ENCODE measurements at places on chromosomes 4 and X. TPM values are rescaled to one million over a fixed set of nuclear protein-coding genes. Genes with fewer than 3 reads are reported as not detected.

Gene CTAG1A
- not detected for total RNA-seq

DNA sequence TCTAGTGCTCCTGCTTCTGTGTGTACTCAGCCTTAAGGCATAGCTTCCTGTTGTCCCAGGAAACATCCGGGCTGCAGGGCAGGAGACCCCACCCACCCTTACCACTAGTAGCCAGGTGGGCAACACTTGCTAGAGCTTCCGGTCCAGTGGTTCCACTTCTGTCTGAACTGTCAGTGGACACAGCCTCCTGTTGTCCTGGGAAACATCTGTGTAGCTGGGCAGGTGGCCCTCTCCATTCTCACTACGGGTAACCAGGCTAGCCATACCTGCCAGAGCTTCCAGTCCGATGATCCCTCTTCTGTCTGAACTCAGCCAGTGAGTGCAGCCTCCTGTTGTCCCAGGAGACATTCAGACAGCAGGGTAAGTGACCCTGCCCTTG lies 372.2 kb downstream of the INPP4B start:
- no peak for DNase-seq

- DNase-seq, result no peak
Observed at GRCh38 chrX:45485719-45486118, 285.0 kb upstream of the DIPK2B start.

DNA sequence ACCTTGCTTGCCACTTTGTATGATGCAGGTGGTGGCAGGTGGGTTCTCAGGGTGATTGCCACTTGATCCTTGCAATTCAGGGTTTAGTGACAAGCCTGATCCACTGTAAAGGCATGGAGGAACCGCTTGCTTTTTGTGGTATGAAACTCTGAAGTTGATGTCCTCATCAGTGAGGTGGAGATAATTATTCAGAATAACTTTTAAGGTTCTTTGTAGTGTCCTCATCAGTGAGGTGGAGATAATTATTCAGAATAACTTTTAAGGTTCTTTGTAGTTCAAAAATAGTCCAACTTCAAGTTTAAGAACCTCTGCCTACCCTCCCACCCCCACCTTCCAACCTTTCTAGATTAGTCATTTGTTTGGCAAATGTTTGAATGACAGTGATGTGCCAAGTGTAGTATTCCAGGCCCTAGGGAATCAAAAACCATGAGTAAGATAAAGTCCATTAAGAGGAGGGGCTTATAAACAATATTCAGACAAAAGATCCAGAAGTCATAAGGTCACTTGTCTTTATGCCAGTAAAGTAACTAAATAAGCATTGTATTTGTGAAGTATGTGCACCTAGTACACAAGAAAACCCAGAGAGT lies 51.2 kb downstream of the DCUN1D4 start:
- no peak for DNase-seq

Gene HMX1
- not detected for total RNA-seq

DNA sequence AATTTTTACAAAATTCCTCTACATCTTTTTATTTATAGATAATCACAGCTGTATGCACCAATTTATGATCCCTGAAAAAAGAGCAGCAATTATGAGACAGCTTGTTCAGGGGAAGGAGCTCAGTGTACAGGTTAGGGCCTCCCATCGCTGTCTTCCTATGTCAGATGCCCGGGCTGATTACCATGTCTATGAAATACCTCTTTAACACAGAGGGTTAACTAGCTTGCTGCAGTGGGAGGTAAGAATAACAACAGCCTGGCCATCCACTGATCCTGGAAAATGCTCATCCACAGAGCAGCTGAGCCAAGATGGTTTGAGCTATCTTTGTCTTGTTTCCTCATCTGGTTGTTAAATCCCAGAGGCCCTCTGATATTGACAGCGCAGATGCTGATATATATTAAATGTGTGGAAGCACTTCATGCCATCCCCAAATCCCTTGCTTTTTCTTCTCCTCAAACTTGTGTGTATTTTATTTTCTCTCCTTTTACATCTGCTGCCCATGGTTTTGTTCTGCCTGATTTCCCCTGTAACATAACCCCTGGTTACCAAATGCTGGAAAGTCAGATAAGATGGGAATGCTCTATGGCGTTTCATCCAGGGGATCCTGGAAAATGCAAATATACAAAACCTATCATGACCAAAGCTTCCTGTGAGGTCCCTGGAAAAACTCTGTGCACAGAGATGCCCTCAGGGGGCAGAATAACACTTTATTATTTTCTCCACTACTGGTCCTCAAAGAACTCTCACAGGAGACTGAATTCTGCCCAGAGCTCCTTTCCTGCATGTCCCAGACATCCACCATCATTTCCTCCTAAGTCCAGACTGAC lies 85.8 kb upstream of the PUDP start:
- DNase-seq, result no peak

Gene SCML1
- total RNA-seq, result 6.1 TPM

Gene GAGE12H
- not detected for total RNA-seq

Gene GLOD5
- not detected for total RNA-seq

DNA sequence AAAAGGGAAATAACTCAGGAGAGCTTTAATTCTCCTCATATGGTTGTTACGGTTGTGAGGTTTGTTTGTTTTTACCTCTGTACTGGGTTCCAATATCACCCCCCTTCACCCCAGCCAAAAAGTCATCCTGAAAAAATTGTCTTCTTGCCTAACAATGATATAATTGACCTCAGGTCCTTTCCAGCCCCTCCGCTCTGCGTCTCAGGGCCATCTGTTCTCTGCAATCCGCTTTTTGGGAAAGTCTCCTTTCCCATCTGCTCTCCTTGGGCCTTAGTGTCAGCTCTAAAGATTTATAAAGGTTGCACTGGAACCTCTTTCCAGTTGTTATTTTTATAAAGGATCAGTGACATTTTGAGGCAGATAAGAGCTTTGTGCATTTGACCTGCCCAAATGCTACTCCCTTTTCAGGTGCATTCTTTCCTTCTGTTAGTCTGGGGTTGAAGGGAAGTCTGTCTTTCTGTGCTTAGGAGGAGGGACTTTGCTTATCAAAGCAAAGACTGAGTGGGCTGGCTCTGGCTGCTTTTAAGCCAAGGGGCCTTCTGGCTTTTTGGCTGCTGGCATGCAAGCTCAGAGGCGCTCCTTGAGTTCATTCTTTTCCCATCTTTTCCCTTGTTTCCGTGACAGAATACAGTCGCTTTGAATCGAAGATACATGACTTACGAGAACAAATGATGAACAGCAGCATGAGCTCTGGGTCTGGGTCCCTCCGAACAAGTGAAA lies 34.1 kb downstream of the DLG3 start:
- no peak for DNase-seq

- DNase-seq, result no peak
Observed at GRCh38 chr4:1927675-1928074, 56.5 kb downstream of the NSD2 start.

Gene XK
- 0.04 TPM for total RNA-seq

GRCh38 chr4:42341518-42342026 lies 55.7 kb upstream of the SHISA3 start:
- no peak for DNase-seq

Measured in activated CD4-positive, alpha-beta T cell treated with anti-CD3 and anti-CD28 coated beads, Interleukin-2, amount 10 ng/mL, durations not matched to agents 7 days and 5 days (primary cell).